Bronchial epithelial cell (primary cell): ENCODE measurements at places on chromosomes 12 and 14. TPM values are rescaled to one million over a fixed set of nuclear protein-coding genes. Genes with fewer than 3 reads are reported as not detected.

DNA sequence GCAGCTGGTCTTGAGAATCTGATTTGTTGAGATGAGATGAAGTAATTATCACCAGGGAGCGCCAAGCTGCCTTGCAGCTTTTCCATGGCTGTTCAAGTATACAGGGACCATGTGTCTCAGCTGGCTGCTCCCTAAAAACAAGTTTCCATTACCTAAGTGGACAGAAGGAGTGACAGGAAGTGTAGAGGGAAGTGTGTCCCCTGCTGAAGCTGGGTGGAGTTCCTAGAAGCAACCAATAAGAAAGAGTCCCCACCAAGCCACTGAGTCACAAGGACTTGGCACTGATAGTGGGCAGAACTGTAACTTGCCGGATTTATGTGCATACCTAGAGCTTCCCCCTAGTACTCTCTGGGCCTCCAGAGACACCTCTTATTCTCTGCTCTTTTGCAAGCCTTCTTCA is 1.5 kb upstream of the GPX2 start:
- no peak for DNase-seq

ZNF84 gene
- 22.4 TPM in 2 replicates for total RNA-seq

DPPA3 gene
- total RNA-seq: not detected in 2 replicates

DNA sequence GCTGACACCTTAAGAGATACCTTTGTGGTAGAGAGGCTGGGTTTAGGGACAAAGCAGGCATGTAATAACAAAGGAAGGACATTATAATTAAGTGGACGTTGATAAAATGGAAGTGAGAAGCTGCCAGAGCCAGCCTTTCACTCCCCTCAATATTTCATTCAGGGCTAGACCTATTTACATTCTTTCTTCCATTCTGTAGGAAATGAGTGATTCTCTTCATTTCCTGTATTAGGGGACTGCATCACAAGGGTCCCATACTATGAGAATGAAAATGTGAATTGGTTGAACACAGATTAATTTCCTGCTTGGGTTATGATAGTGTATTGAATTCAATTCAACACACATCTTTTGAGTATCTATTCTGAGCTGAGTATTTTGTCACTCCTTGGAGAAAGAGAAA is 143.0 kb downstream of the OTOGL start:
- DNase-seq: no peak

SHMT2 gene
- total RNA-seq: 357 and 413 TPM in 2 replicates

DNA sequence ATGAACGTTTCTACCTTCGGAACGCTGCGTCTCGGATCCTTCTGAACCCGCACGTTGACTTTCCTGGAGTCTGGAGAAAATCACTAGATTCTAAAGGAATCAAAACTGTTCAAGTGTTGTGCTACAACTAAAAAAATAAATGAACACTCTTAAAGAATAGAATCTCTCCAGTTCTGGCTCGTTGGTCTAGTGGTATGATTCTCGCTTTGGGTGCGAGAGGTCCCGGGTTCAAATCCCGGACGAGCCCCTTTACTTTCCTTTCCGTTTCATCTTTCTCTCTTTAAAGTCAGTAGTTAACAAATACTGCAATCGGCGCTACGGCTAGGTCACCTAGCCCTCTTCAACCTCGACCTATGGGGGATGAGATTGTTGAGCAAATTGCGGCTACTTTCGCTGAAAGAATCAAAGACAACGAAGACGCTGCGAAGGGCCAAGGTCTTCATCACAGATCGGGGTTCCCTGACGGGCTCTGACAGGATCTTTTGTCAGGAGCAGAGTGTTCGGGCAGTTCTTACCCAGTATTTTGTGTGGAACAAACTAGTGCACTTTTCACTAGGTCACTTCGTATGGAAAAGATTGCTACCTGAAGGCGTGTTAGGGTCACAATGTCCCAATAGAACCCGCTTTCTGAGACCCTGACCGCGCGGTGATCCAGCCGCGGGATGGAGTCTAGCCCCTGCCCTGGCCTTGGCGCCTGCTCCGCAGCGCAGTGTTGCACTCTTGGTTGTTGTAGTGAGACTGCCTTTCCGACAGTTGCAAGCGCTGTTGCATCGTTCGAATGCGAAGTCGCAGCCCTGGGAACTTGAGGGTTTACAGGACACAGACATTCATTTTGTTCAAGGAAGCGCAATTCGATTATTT is 8.4 kb downstream of the OR6S1 start:
- peak; percentile 82 for DNase-seq
